Common myeloid progenitor, CD34-positive (primary cell): ENCODE measurements at places on chromosomes 4 and X.

DNA sequence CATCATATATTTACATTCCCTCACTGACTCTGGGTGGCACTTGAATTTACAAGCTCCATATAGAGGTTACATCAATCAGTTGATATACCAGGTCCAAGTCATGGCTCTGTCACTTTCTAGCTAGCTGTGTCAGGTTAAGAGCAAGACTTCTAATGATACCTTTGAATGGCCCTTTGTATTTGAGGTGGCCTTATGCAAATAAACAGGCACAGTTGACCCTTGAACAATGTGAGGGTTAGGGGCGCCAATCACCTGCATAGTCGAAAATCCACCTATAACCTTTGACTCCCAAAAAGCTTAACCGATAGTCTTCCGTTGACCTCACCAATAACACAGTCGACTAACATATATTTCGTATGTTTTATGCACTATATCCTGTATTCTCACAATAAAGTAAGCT lies 1.3 kb upstream of the PTTG2 start:
- no peak for DNase-seq

GRCh38 chr4:124409044-124409443 lies 303.5 kb downstream of the ANKRD50 start:
- DNase-seq: no peak

DNA sequence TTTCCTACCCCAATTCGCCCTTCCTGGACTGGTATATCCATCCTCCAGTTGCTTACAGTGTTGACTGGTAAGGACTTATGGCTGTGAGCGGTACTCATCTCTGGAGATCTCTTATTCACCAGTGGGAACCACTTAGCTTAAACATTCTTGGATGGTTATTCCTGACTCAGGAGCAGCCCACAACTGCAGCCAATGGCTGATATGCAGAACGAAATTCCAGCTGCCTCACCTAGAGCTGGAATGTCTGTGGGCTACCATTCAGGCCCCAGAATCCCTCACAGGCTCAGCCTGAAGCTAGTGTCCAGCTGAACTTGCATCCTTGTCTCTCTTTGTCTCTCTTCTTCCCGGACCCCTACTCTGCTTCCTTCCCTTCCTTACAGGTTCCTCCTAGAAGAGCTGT lies 138.9 kb upstream of the SMIM31 start:
- DNase-seq: no peak

- no peak for DNase-seq
Measured at GRCh38 chr4:91826186-91826585, 477.6 kb upstream of the GRID2 start.

- no peak for DNase-seq
Measured at GRCh38 chr4:142354041-142354440, 492.1 kb downstream of the INPP4B start.

- peak; percentile 96 for DNase-seq
Measured at GRCh38 chr4:77734928-77735327, 84.2 kb downstream of the CNOT6L start.

DNA sequence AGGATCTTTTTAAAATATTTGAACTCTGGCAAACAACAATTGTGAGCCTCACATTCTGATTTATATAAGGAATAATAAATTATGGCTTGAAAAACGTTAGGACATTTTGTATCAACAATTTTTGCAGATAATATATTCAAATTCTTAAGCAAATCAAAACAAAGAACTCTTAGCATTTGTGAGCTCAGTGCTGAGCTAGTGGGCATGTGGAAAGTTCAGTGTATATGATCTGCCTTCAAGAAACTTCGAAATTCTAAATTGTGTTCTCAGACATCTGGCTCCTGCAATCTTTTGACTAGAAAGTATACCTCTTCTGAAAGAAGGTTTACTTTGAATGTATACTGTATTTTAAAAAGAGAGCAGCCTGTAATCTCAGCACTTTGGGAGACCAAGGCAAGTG lies 122.3 kb upstream of the NEIL3 start:
- DNase-seq: no peak

DNA sequence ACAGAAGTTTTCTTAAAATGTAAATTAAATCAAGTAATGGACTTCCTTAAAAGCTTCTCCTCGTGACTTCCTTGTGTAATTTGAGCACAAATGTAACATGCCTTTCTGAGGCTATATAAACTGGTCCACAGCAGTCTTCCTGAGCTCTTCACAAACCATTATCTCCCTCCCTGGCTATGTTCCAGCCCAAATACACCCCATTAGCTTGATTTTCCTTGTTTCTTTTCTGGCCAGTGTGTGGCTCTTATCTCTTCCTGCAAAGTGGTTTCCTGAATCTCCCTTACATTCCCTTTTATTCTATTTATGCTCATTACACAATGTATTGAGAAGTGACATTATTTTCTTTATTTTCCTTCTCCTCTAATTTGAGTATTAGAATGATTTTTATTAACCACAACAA lies 1085.3 kb upstream of the PCDH10 start:
- no peak for DNase-seq

- DNase-seq: no peak
Measured at GRCh38 chrX:13855689-13856450, 39.0 kb upstream of the GPM6B start.
